Natural killer cell (primary cell): ENCODE measurements at places on chromosomes 5 and 9.

DNA sequence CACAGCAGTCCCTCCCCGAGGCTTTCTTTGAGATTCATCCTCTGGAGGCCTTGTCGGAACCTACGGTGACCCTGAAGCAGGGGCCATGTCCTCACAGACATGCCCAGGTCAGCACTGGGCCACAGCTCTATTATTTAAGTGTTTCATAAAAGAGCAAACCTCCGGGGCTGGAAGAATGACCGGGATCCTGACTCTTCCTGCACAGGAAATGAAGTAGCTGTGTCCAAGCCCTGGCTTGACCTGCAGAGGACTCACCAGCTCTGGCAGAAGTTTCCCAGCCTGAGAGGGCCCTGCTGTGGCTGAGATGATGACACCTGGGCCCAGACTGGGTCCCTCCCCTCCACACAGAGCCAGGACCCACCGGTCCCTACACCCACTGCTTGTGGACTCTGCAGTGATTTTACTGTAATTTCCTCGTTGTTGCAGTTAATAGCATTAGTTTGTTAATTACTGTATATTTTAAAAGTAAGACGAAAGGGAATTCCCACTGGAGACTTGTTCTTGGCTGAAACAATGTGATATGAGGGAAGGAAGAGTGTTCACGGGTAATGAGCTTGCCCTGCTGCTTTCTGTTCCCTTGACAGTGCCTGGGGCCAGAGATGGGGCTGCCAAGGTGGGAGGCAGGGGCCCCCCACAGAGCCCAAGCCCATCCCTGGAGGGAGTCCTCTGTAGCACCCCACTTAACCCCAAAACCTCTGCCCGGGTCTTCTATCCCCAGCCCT, 72.2 kb downstream of the PCDH1 start:
- no peak overlapping the region for H3K27ac ChIP-seq
- H3K36me3 ChIP-seq: no peaks in the 10 kb centered on the region
- H3K4me1 ChIP-seq: no peaks in the 10 kb centered on the region

- H3K4me3 ChIP-seq: no peak overlapping the region
- H3K27me3 ChIP-seq: peaks cover 4% of the 10 kb centered on the region
- H3K27ac ChIP-seq: no peak overlapping the region
- no peaks in the 10 kb centered on the region for H3K36me3 ChIP-seq
Observed at GRCh38 chr5:139842321-139842720, 46.7 kb downstream of the PSD2 start.

- H3K27ac ChIP-seq: no peak overlapping the region
- H3K36me3 ChIP-seq: no peaks in the 10 kb centered on the region
- DNase-seq: no peak
- no peaks in the 10 kb centered on the region for H3K27me3 ChIP-seq
- no peaks in the 10 kb centered on the region for H3K4me1 ChIP-seq
Observed at GRCh38 chr5:179209359-179210150, 135.7 kb downstream of the ADAMTS2 start.

GRCh38 chr5:42655982-42656650, 100.5 kb upstream of the CCDC152 start:
- H3K36me3 ChIP-seq: no peaks in the 10 kb centered on the region
- H3K27ac ChIP-seq: no peak overlapping the region
- H3K4me1 ChIP-seq: no peaks in the 10 kb centered on the region
- no peak for DNase-seq

GRCh38 chr9:129253803-129254381, 75.8 kb upstream of the IER5L start:
- H3K36me3 ChIP-seq: no peaks in the 10 kb centered on the region
- H3K4me3 ChIP-seq: no peak overlapping the region
- H3K4me1 ChIP-seq: peaks cover 13% of the 10 kb centered on the region
- H3K27me3 ChIP-seq: no peaks in the 10 kb centered on the region
- no peak overlapping the region for H3K27ac ChIP-seq
